ENCODE measurements at places on chromosomes 11 and 22.

- peak; percentile 91 for DNase-seq
Measured at GRCh38 chr22:28934026-28934425, 50.7 kb downstream of the ZNRF3 start.

DNA sequence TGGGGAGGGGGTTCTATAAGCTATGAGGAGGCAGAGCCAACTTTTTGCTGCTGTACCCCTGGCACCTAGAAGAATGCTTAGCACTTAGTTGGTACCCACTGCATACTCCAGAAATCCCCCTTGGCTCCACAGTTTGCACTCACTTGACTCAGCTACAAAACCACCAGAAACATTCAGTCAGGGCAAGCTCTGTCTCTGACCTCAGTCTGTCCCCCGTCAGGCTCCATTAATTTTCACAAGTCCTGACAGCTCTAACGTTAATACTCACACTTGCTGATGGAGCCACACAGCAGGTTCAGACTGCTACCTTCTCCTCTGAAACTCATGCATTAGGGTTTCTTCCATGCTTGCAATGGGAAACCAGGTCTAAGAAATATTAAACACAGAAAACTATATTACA, 81.7 kb downstream of the MPPED2 start:
- DNase-seq, result no peak

GRCh38 chr11:34155057-34155756, 49.8 kb downstream of the NAT10 start:
- peak; percentile 81 for DNase-seq

DNA sequence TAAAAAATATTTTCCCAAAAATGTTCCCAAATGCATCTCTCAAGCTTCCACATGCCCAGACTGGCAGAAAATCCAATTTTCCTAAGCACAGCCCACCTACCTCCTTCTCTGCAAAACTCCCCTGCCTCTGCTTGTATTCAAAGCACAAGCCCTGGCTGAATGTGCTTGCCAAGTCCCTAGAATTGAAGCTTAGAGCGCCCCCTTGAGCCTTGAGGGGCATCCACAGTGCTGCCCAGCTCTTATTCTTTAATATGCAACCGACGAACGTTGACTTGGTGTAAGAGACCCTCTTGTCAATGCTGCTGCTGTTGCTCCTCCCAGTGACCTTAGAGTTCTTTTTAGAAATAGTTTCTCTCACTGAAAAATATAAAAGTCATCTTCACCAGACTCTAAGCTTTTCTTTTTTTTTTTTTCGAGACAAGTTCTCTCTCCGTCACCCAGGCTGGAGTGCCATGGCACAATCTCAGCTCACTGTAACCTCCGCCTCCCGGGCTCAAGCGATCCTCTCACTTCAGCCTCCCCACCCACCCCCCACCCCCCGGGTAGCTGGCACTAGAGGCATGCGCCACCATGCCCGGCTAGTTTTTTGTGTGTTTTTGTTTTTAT, 63.5 kb upstream of the CAPRIN1 start:
- no peak for DNase-seq

DNA sequence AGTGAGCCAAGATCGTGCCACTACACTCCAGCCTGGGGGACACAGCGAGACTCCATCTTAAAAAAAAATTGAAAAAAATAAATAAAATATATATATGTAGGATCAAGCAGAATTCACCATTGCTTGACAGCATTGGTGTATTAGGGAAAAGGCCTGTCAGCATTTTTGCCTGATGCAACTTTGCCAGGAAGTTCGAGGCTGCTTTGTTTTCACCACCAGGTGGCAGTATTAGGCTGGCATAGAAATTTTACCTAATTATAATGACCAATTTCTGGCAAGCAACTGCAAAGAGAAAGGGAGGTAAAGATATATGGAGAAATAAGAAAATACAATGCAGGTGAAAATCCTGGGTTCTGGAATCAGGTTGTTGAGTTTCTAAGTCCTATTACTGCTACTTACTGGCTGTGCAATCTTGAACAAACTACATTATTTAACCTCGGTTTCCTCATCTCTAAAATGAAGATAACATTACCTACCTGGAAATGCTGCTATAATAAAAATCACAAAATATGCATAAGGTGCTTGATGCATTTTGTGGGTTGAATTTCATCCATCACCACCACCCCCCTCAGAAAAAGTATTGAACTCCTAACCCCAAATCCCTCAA, 24.7 kb downstream of the LAYN start:
- DNase-seq, result peak; percentile 79

DNA sequence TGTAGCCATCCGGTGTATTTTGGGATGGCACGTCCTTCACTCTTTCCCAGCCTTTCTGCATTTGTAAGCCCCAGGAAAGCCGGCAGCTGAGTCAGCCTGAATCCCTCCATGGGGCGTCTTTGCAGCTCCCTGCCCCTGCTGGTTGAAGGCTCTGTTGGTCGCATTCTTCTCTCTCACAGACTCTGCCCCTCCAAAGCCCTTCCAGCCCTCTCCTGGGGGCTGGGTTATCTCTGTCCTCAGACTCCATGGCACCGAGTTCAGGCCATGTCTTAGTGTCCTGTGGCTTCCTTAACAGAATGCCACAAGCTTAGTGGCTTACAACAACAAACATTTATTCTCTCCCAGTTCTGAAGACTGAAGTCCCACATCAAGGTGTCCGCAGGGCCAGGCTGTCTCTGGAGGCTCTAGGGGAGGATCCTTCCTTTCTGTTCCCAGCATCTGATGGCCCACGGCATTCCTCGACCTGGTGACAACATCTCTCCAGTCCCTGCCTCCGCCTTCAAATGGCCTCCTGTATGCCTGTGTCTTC, 62.2 kb downstream of the BCR start:
- DNase-seq, result no peak

DNA sequence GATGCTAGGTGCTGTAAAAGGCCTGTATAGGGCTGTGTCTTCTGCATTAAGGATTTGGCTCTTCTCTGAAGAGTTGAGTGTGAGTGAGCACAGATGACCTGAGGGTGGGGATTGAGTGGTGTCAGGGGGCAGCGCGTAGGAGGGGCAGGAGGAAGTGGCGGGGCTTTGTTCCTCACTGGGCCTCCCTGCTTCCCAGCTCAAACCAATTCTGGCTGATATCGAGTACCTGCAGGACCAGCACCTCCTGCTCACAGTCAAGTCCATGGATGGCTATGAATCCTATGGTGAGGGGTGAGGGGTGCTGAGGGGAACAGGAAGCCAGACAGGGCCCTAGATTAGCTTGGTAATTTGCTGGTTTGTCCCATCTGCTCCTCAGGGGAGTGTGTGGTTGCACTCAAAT, 9.1 kb downstream of the PHOX2A start:
- DNase-seq, result no peak

DNA sequence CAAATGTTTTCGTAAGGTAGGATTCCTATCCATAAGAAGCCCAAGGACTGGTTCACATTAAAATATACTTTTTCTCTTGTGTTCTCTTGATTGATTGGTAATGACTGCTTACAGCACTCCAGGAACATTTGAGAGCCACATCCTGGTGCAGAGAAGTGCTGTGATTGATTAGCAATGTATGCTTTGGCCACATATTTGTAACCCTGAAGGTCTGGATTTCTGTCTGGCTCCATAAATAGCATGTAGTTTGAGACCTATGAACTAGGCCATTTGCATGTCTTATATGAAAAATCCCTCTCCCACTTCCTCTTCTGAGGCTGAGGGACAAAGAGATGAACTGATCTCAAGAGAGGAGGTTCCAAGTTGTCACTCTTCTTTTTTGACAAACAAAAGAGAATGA, 49.3 kb upstream of the CD44 start:
- no peak for DNase-seq

Measured in DMS79 treated with DMSO at 0.1 percent for 48 hours (cell line).